ENCODE measurements at places on chromosomes 3 and 15.
A peak's percentile ranks its signal among the peaks of the same experiment; 100 is the strongest.

GRCh38 chr3:27696906-27697305 is 25.2 kb downstream of the EOMES start:
- no peak for DNase-seq

DNA sequence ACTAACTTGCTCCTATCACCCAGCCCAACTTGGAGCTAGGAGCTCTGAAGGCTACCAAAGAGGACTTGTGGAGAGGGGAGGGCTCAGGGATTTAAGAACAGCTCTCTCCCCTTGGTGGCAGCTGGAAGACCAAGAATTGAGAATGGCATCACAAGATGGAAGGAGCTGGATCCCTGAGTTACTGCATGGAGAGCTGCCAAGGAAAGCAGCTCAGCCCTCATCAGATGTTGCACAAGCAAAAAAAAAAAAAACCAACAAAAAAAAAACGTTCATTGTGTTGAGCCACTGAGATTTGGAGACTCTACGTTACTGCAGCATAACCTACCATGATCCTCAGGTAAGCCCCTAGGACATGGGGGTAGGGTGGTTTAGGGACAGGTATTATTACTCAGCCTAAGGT is 41.0 kb downstream of the ITGB5 start:
- DNase-seq, result no peak

GRCh38 chr3:23723930-23724329 is 81.8 kb upstream of the UBE2E1 start:
- peak; percentile 12 for DNase-seq

DNA sequence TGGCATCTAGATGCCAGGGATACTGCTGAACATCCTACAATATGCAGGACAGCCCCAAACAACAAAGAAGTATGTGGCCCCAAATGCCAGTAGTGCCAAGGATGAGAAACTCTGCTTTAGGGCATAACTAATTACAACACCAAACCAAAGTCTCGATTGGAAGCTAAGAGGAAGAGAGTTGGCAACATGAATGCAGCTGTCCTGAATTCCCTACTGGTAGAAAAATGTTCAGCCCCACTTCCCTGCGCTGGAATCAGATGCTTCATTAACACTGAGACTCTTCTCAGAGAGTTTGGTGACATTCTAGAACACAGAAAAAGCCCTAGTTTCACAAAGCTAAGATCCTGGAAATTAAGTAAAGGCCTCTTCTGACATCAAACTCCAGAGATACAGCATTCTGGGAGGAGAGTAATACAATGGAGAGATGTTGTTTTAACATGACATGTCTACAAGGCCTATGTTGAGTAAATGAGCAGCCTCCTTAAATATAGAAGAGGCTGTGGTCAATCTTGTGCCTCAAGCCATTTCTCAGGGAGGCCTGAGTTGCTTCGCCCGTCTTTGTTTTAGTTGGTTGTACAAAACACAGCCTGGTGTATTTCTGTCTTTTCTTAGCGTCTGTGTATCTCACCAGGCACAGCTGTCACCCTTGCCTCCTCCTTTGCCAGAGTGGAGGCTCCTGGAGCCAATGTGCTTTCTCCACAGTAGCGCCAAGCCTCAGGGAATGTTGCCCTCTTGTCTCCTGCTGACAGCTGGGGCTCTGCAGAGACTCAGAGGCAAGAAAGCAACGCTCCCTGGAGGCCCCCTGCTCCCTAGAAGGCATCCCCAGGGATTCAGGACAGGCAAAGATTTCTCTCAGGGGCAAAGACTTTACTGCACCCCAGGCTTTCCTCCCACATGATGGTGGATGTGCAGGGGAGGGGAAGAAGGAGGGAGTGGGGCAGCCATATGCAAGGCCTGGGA is 25.1 kb upstream of the CTNNB1 start:
- DNase-seq, result no peak

GRCh38 chr15:64807751-64808222 is 17.7 kb downstream of the PIF1 start:
- no peak for DNase-seq

- no peak for DNase-seq
Measured at GRCh38 chr3:11080492-11080891, 73.8 kb upstream of the HRH1 start.

DNA sequence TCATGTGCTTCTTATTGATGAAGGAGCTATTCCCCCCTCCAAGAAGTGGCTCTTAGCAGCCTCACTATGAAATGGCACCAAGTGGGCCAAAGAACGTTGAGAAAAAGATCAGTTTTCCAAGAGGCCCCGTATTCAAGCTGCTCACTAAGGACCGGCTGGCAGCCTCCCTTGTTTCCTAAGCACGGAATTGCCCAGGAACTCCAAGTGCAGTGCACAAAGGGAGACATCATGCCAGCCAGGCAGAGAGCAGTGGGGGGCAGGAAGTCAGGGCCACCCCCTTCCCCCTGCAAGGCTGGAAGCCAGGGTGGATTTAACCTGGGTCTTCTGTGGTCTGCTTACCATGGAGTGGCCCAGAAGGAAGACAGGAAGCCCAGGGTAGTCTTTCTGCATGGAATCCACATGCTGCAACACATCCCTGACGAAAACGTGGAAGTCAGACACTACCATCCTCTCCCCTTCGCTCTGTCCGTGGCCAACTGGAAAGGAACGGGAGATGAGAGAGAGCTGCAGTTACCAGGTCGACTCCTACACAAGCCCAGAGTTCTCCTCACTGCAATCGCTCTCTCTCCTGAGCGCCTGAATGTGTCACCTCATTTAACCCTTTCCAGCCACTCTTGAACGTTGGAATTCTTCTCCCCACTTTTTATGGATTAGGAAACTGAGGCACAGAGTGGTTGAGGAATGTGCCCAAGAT is 49.5 kb downstream of the ABTB1 start:
- no peak for DNase-seq

- DNase-seq, result peak; percentile 52
Measured at GRCh38 chr15:70095408-70096214, 2.1 kb downstream of the TLE3 start.

GRCh38 chr15:49088996-49089395 is 42.8 kb upstream of the SECISBP2L start:
- DNase-seq, result no peak

DNA sequence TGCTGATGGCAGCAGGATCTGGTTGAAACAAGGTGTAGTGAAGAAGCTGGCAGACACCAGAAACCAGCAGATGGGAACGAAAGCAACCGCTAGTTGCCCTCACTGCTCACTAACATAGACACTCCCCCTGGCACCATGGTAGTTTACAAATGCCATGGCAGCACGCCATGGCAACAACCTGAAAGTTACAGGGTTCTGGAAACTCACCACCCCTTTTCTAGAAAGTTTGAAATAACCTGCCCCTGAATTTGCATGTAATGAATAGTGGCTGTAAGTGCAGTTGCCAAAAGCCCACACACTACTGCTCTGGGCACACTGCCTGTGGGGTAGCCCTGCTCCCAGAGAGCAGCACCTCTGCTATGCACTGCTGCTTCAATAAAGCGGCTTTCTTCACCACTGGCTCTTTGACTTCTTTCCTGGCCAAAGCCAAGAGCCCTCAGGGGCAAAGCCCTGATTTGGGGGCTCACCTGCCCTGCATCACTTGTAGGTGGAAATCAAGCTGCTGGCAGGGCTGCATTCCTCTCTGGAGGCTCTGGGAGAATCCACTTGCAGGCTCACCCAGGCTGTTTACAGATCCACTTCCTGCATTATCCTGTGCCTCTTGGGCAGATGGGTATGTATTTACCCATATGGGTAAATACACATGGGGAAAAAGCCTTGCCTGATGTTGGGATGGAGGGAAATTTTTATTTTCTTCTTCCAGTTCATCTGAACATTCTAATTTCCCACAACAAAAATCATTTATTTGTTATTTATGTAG is 2.0 kb upstream of the GP9 start:
- no peak for DNase-seq

DNA sequence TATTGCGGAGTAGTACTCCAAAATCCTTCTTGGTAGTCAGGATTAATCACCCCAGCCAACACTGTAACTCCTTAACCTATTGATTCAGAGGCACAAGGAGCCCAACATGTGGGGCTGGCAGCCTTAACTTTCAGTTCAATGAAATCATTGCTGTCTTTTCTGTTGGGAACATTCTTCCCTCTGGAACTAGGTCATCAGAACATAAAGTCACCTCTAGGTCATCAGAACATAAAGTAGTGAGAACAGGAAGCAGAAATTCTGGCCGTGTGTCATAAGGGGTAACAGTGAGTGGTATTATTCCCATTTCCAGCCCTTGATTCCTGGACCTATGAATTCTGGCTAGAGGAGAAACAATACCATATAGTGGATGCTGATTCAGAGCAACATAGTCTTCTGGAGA is 71.5 kb upstream of the TNIK start:
- DNase-seq, result no peak

GRCh38 chr3:37957539-37957936 is 33.0 kb upstream of the VILL start:
- no peak for DNase-seq

GRCh38 chr3:55207744-55208143 is 279.4 kb downstream of the WNT5A start:
- no peak for DNase-seq

GRCh38 chr15:69080295-69081248 is 66.1 kb downstream of the NOX5 start:
- no peak for DNase-seq

DNA sequence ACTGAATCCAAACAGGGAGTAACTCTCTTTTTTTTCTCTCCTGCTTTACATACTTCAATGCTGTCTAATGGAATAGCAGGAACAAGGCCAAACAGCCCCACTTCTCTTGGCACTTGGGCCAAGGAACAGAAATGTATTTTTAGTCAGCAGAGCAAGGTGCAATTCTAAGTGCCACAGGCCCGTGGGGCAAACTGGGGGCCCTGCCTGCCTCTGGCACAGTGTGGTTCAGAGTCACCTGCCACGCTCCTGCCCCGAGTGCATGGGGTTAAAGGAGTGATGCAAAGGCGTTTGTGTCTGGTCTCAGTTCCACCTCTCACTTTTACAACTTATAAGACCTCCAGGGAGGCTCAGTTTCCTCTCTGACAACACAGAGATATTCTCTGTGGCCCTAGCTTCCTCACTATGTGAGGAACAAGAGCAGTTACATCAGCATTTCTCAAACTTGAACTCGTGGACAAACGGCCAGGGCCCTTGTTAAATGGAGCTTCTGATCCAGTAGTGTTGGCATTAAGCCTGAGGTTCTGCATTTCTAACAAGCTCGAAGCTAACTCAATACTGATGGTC is 51.3 kb downstream of the LRIG1 start:
- no peak for DNase-seq

GRCh38 chr3:184186184-184186901 is at the start of gene ABCF3:
Gene ABCF3 (plus strand): TSS chr3:184186199. CDS start chr3:184186208, 9 bp downstream.
- DNase-seq, result no peak

- no peak for DNase-seq
Measured at GRCh38 chr3:7029562-7029961, 168.6 kb downstream of the GRM7 start.

DNA sequence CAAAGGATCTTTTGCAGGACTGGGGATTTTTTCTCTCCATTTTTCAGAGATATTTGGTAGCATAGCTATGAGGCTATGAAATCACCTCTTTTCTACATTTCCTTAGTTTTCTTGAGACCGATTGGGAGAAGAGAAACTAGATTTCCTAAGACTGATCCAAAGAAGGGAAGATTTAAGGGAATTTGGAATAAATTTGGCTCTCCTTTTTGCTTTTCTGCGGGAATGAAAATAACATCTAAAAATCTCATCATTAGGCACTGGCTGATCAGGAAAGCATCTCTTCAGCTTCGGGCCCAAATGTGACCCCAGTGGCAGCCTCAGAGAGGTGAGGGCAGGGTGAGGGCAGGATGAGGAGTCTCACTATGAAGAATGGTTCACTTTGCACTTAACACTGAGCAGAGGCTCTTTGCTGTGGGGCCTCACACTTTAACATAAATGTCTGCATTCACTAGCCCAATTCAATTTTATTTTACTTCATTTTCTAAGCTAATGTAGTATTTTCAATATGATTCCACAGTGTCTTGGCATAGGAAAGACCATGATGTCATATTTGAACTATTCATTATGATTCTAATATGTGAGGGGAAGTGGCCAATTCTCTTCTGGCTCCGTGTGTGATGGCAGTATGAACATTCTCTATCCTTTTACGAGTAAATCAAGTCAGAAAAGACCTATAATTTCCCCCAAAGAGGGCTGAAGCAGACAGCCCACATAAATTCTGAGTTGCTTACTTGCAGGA is 193.2 kb downstream of the MEX3B start:
- DNase-seq, result no peak

- DNase-seq, result no peak
Measured at GRCh38 chr3:106124818-106125217, 256.0 kb upstream of the CBLB start.

GRCh38 chr15:42726114-42726513 is 10.8 kb downstream of the CDAN1 start:
- no peak for DNase-seq

All from HL-60 (cell line).